ENCODE measurements at places on chromosomes 7 and 10. TPM values are rescaled to one million over a fixed set of nuclear protein-coding genes. Genes with fewer than 3 reads are reported as not detected.
A peak's percentile ranks its signal among the peaks of the same experiment; 100 is the strongest.

- no peak for DNase-seq
Observed at GRCh38 chr10:35711615-35712411, 69.7 kb upstream of the FZD8 start.

DNA sequence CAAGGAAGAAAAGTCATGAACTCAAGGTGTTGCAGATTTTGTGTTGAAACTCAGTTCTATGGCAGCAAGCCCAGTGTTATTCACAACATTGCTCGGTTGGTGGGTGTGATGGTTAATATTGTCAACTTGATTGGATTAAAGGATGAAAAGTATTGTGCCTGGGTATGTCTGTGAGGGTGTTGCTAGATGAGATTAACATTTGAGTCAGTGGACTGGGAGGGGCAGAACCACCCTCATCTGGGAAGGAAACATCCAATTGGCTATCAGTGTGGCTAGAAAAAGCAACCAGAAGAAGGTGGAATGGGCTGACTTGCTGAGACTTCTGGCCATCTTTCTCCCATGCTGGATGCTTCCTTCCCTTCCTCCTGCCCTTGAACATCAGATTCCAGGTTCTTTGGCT, 353.2 kb downstream of the ADRA2A start:
- no peak for DNase-seq

DNA sequence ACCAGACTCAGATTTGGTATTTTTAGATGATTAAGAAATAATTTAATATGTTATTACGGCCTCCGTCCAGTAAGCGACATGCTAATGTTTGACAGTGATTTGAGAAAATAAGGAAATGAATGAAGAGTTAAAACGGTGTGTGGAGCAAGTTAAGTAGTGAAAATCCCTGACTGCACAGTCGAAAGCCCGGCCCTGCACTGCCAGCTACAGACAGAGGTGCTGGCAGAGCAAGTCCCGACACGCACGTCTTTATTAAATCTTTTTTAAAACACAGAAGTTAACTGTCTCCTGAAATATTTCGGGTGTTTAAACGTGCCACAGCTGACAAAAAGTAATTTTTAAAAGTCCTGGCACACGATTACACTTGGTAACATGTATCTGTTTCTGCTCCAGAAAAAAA, 293.4 kb upstream of the RNF32 start:
- peak; percentile 55 for DNase-seq

GRCh38 chr10:85265121-85265520, 936.7 kb downstream of the CCSER2 start:
- DNase-seq, result no peak

Gene ACTR3C
- 5.0 TPM for total RNA-seq

DNA sequence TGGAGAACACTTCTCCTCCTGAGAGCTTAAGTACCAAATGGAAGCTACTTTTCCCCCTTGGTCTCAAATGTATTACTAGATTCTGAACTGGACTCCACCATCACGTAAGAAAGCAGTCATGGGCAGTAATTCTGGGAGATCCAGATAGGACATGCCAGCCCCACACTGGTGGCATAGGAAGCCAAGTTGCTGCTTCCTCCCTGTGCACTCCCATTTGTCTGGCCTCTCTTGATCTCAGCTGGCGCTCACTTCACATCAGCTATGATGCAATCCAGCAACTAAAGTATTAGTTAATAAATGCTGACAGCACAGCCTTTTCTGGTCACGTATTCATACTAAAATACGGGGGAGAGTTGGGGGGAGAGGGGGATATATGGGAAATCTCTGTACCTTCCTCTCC, 3.4 kb upstream of the IL6 start:
- DNase-seq, result no peak

DNA sequence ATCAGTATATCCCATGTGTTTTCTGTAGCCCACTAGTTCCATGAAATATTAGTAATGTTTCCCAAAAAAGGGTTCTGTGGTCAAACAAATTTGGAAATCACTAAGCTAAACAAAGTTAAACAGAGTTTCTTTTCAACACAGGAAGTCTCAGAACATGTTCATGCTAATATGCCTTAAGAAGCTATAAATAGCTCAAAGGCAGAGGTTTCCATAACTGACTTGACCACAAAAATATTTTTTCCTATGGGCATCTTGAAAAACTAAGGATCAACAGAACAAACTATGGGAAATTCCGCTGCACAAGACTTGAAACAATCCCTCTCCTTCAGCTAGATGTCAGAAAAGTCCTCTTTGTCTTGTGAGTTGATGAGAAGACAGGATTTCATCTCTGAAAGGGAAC, 59.7 kb downstream of the SEM1 start:
- no peak for DNase-seq

Gene MTG1
- 22.9 TPM for total RNA-seq
